ENCODE measurements at places on chromosomes 2 and 18. TPM values are rescaled to one million over a fixed set of nuclear protein-coding genes. Genes with fewer than 3 reads are reported as not detected.
A peak's percentile ranks its signal among the peaks of the same experiment; 100 is the strongest.

- H3K4me1 ChIP-seq: no peaks in the 10 kb centered on the region
- no peak for DNase-seq
- no peak overlapping the region for H3K27ac ChIP-seq
Measured at GRCh38 chr2:79630060-79630459, 117.2 kb downstream of the CTNNA2 start.

Gene FEV
- not detected for total RNA-seq

DNA sequence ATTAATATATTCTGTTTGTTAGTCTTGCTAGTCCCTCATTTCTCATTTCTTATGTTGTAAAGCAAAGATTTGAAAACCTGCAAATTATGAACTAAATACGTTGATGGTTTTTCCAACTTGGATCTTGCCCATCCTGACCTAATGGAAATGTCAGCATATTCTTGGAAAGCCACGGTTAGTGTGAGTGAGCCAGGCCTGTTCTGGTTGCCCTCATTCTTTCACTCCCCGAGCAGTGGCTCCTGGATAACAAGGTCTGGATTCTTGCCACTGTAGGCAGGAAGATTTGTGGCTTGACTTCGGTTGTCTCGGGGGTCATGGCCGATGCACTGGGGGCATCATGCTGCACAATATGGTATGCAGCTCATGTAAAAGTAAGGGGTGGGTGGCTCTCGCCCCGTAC is 359.1 kb downstream of the MEIS1 start:
- no peak for DNase-seq
- H3K4me1 ChIP-seq: no peaks in the 10 kb centered on the region
- H3K27ac ChIP-seq: peak overlapping the region; percentile 37
- no peaks in the 10 kb centered on the region for H3K36me3 ChIP-seq
- H3K4me3 ChIP-seq: no peak overlapping the region

- no peaks in the 10 kb centered on the region for H3K27me3 ChIP-seq
- H3K36me3 ChIP-seq: peaks cover 84% of the 10 kb centered on the region
- H3K4me1 ChIP-seq: peaks cover 16% of the 10 kb centered on the region
- H3K4me3 ChIP-seq: no peak overlapping the region
- no peak for DNase-seq
Measured at GRCh38 chr2:229800997-229801754, 86.8 kb upstream of the DNER start.

DNA sequence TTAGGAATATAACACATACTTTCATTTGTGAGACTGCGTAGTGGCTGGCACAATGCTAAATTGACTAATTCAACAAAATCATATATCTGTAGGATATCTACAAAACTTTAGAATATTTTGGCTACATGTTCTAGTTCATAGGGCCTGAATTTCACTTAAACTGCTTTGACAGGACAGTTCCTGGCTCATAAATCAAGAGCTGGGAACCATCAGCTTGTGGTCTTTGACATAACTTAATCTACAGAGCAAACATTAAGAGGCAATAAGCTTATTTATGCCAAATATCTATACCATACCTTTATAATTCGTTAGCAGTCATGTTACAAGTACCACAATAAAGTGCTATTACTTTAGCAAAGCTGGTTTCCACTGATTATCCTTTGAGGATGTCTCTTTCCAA is 83.5 kb downstream of the ROCK2 start:
- H3K4me3 ChIP-seq: no peak overlapping the region
- H3K27ac ChIP-seq: no peak overlapping the region
- H3K4me1 ChIP-seq: peaks cover 13% of the 10 kb centered on the region
- no peak for DNase-seq
- H3K36me3 ChIP-seq: no peaks in the 10 kb centered on the region

- peaks cover 8% of the 10 kb centered on the region for H3K4me1 ChIP-seq
- H3K36me3 ChIP-seq: no peaks in the 10 kb centered on the region
- no peak overlapping the region for H3K4me3 ChIP-seq
Measured at GRCh38 chr2:28047681-28048080, 157.2 kb downstream of the BABAM2 start.

Gene TRIP12
- 176 TPM for total RNA-seq

GRCh38 chr2:3597567-3597966 is 2.7 kb downstream of the COLEC11 start:
- peaks cover 10% of the 10 kb centered on the region for H3K4me1 ChIP-seq
- H3K36me3 ChIP-seq: no peaks in the 10 kb centered on the region
- H3K27me3 ChIP-seq: no peaks in the 10 kb centered on the region
- H3K27ac ChIP-seq: no peak overlapping the region
- no peak for DNase-seq

Gene ANKRD62
- 0.06 TPM for total RNA-seq

Gene CHRND
- not detected for total RNA-seq

- H3K36me3 ChIP-seq: no peaks in the 10 kb centered on the region
- H3K4me3 ChIP-seq: no peak overlapping the region
- H3K27ac ChIP-seq: no peak overlapping the region
- H3K27me3 ChIP-seq: no peaks in the 10 kb centered on the region
Measured at GRCh38 chr2:38168710-38169480, 92.9 kb upstream of the CYP1B1 start.

Gene ABCG5
- total RNA-seq: not detected

Gene SMPD4
- total RNA-seq: 46.3 TPM

DNA sequence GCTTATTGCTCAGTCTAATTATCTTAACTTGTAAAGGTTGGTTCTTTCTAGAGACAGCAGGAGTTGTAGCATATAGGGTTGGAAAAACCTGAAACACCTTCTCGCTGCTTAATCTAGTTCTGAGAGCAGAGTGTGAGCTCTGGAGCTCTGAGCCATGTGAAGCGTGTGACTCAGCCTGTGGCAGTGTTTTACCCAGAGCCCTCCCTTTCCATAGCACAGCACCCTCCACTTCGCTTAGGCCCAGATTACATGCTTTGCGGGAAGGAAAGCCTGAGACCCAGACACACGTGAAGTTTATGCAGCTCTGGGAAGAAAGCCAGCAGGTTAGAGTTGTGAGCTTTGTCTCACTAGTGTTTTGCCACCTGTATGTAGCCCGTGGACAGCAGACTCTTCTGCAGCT is 74.5 kb downstream of the INPP4A start:
- H3K4me3 ChIP-seq: no peak overlapping the region
- peak overlapping the region; percentile 34 for H3K27ac ChIP-seq
- H3K27me3 ChIP-seq: no peaks in the 10 kb centered on the region
- DNase-seq: peak; percentile 80
- H3K36me3 ChIP-seq: peaks cover 6% of the 10 kb centered on the region

GRCh38 chr2:213229814-213230213 is 54.5 kb upstream of the SPAG16 start:
- no peak overlapping the region for H3K27ac ChIP-seq
- no peak overlapping the region for H3K4me3 ChIP-seq
- DNase-seq: no peak
- H3K36me3 ChIP-seq: no peaks in the 10 kb centered on the region
- H3K4me1 ChIP-seq: no peaks in the 10 kb centered on the region

Gene TXNDC2
- 0.26 TPM for total RNA-seq

Gene UGT1A10
- total RNA-seq: not detected

GRCh38 chr2:98474979-98475632 is 30.4 kb downstream of the INPP4A start:
- no peak overlapping the region for H3K4me3 ChIP-seq
- peaks cover 91% of the 10 kb centered on the region for H3K4me1 ChIP-seq
- no peak for DNase-seq
- no peaks in the 10 kb centered on the region for H3K36me3 ChIP-seq
- no peak overlapping the region for H3K27ac ChIP-seq
- H3K27me3 ChIP-seq: no peaks in the 10 kb centered on the region

DNA sequence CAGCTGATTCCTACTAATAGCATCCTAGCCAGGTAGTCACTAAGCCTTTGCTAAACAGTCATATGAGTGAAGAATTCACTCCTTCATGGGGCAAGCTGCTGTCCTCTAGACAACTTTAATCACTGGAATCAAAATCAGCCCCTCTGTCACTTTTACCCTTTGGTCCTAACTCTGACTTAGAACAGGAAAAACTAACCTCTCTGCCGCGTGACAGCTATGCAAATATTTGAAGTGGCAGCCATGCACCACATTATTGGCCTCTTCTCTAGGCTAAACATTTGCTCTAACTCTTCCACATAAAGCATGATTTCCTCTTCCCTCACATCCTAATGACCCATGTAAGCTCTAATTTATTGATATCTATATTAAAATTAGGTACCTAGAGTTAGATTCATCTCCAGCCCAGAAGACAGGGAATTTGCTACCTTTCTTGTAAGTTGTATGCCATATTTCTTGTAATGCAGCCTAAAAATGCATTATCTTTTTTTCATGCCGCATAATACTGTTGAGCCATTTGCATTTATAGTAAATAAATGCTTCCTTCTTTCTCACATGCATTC is 12.8 kb upstream of the ONECUT2 start:
- peaks cover 1% of the 10 kb centered on the region for H3K4me1 ChIP-seq
- no peak overlapping the region for H3K4me3 ChIP-seq
- H3K36me3 ChIP-seq: no peaks in the 10 kb centered on the region
- DNase-seq: no peak
- no peak overlapping the region for H3K27ac ChIP-seq

- H3K4me1 ChIP-seq: peaks cover 18% of the 10 kb centered on the region
- no peak overlapping the region for H3K4me3 ChIP-seq
- no peak overlapping the region for H3K27ac ChIP-seq
- DNase-seq: no peak
- H3K36me3 ChIP-seq: no peaks in the 10 kb centered on the region
- no peaks in the 10 kb centered on the region for H3K27me3 ChIP-seq
Measured at GRCh38 chr2:105416156-105416555, 17.3 kb upstream of the FHL2 start.

- H3K36me3 ChIP-seq: no peaks in the 10 kb centered on the region
- H3K4me1 ChIP-seq: peaks cover 36% of the 10 kb centered on the region
- H3K27me3 ChIP-seq: no peaks in the 10 kb centered on the region
Measured at GRCh38 chr2:23595601-23596251, 210.7 kb downstream of the KLHL29 start.

DNA sequence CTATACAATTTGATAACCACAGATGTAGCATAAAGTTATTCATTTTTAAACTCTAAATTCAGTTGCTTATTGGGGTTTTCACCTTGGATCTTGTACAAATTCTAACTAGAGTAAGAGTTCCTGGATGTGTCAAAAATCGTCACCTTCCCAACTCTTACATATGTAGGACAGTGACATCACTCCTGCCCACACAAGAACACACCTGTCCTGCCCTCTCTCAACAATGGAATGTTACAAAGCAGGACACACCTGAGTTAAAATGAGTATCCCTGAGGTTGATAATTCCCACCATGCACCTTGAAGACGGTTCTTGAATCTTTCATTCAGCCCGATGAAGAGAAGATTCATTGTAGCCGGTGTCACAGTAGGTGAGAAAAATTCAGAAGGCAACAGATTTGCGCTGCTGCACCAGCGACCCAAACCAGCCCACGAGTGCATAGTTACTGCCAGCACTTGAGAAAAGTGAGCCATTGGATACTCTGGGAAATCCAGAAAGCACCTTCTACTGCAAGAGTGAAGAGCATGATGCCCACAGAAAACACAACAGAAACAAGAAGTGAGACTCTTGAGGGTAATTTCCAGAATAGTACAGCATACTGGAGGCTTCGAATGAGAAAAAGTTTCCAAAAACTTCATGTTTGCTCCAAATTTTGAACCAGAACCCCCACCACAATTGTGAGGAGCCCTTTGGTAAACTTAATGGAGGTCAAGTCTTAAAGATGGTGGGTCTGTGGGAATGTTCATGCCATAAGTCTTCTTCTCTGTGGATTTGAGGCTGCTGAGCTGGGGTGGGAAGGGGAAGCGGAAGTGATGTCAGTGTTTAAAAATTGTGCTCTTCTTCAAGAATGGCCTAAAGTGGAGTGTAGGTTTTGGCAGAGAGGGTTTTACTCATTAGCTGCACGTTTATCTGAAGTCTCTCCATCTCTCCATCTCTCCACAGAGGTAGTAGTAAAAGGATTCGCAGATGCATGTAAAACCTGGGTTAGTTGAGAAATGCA is 34.7 kb upstream of the ADAM23 start:
- no peaks in the 10 kb centered on the region for H3K27me3 ChIP-seq
- no peak for DNase-seq
- H3K27ac ChIP-seq: no peak overlapping the region
- no peaks in the 10 kb centered on the region for H3K4me1 ChIP-seq

DNA sequence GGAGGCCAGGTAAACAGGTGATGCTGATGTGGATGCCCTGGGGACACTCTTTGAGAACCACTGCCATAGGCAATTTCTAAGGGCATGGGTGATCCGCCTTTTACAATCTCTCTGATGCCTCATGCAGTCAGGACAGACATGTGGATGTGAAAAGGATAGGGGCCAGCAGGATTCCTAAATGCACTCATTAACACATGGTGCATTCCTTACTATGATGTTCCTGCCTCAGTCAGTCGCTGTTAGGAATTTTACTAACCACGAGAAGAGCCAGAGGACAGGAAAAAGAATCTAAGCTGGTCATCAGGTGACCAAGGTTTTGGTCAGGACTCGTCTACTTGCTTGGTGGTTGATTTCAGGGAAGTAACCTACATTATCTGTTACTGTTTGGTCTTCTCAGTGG is 191.0 kb downstream of the ARL4C start:
- no peaks in the 10 kb centered on the region for H3K27me3 ChIP-seq
- peaks cover 8% of the 10 kb centered on the region for H3K4me1 ChIP-seq
- no peak for DNase-seq
- H3K27ac ChIP-seq: no peak overlapping the region

DNA sequence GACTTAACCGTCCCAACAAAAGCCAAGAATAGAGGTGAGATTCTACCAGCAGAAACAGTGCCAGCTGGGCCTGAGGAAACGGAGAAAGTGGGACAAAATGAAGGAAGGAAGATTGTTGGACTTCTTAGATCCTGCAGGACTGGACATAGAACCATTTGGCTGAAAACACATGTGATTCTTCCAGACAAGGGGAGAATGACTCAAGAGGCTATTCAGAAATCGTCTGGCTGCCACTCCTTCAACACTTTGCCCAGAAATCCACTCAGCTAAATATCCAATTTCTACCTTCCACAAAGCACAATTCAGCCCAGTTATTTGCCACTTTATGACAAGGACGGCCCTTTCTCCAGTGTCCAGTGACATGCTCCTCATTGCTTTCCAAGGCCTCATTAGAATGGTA is 61.6 kb downstream of the SNORC start:
- peaks cover 24% of the 10 kb centered on the region for H3K27me3 ChIP-seq
- peaks cover 19% of the 10 kb centered on the region for H3K4me1 ChIP-seq
- no peak overlapping the region for H3K4me3 ChIP-seq
- H3K36me3 ChIP-seq: no peaks in the 10 kb centered on the region
- no peak overlapping the region for H3K27ac ChIP-seq

Data from esophagus muscularis mucosa (tissue), 4 donors.